Breast epithelium (tissue), 4 donors: ENCODE measurements at places on chromosomes 4 and X. TPM values are rescaled to one million over a fixed set of nuclear protein-coding genes. Genes with fewer than 3 reads are reported as not detected.

Gene BCLAF3
- total RNA-seq = 18.6 TPM

Gene MXRA5
- 6.6 TPM for total RNA-seq

Gene C4orf36
- 0.96 TPM for total RNA-seq

Gene SMIM10
- 6.2 TPM for total RNA-seq

Gene MAGEA2B
- not detected for total RNA-seq

Gene VSIG4
- 512 TPM for total RNA-seq

Gene PASD1
- not detected for total RNA-seq

Gene BRS3
- not detected for total RNA-seq

Gene LONRF3
- total RNA-seq = 16.0 TPM
